Uterus (tissue), 4 donors: ENCODE measurements at places on chromosomes 7 and 10. TPM values are rescaled to one million over a fixed set of nuclear protein-coding genes. Genes with fewer than 3 reads are reported as not detected.

GRCh38 chr10:72525277-72525676 is 100.6 kb downstream of the MICU1 start:
- H3K4me1 ChIP-seq = no peaks in the 10 kb centered on the region
- no peak for DNase-seq

Gene POLL
- total RNA-seq = 31.6 TPM

DNA sequence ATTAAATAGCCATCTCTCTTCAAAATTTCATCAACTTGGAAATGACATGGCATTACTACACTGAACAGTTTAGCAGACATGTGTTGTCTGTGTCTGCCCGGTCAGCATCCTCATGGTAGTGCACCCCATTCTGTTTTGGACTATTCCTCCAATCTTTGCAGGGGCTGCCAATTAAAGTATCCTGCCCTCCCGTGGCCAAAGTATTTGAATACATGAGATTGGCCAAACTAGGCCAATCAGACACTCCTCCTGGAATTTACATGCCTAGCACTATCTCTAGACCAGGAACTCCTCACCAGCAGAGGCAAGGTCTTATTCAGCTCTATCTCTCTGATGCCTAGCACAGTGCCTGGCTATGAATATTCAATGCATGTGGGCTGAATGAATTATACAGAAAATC is 4.4 kb downstream of the SHTN1 start:
- H3K4me1 ChIP-seq = no peaks in the 10 kb centered on the region
- no peak for DNase-seq
- no peak overlapping the region for H3K4me3 ChIP-seq

DNA sequence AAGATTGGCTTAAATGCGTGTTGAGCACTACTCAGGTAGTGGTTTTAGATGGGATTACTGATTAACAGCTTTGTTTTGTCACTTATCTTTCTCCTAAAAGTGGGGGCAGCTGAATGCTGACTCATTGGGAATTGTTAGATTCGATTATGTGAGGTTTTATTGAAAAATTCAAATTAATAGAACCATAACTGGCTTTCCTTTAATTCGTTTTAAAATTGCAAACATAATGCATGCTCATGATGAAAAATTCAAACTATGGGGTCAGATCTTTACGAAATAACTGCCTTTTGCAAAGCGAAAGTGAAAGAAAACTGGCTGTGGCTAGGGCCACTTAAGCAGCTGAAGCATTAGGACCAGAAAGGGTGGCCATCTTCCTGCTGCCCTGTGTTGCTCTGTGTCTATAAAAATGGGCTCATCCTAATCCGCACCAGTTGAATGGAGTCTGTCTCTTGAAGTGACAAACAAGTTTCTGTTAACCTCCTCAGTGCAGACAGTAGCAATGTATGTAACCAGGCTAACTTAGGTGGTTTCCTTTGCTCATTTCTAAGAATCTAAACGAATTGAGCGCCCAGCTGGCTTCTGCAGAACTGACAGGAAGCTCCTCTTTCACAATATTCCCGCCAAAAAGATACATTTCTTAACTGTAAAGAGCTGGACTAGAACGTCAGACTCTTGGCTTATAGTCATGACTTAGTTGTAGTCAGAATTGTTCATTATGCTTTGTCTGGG is 27.8 kb downstream of the DENND10 start:
- no peaks in the 10 kb centered on the region for H3K36me3 ChIP-seq
- peak overlapping the region; percentile 52 for H3K27ac ChIP-seq
- peak overlapping the region; percentile 8 for H3K4me3 ChIP-seq
- DNase-seq = no peak
- H3K4me1 ChIP-seq = no peaks in the 10 kb centered on the region

GRCh38 chr10:123772645-123773508 is 106.7 kb downstream of the GPR26 start:
- H3K4me1 ChIP-seq = no peaks in the 10 kb centered on the region
- H3K4me3 ChIP-seq = no peak overlapping the region
- H3K27ac ChIP-seq = no peak overlapping the region
- no peaks in the 10 kb centered on the region for H3K27me3 ChIP-seq
- no peak for DNase-seq

- H3K4me3 ChIP-seq = no peak overlapping the region
- H3K27ac ChIP-seq = no peak overlapping the region
- no peak for DNase-seq
- H3K27me3 ChIP-seq = no peaks in the 10 kb centered on the region
- no peaks in the 10 kb centered on the region for H3K4me1 ChIP-seq
Observed at GRCh38 chr7:79009647-79010046, 443.8 kb downstream of the MAGI2 start.

DNA sequence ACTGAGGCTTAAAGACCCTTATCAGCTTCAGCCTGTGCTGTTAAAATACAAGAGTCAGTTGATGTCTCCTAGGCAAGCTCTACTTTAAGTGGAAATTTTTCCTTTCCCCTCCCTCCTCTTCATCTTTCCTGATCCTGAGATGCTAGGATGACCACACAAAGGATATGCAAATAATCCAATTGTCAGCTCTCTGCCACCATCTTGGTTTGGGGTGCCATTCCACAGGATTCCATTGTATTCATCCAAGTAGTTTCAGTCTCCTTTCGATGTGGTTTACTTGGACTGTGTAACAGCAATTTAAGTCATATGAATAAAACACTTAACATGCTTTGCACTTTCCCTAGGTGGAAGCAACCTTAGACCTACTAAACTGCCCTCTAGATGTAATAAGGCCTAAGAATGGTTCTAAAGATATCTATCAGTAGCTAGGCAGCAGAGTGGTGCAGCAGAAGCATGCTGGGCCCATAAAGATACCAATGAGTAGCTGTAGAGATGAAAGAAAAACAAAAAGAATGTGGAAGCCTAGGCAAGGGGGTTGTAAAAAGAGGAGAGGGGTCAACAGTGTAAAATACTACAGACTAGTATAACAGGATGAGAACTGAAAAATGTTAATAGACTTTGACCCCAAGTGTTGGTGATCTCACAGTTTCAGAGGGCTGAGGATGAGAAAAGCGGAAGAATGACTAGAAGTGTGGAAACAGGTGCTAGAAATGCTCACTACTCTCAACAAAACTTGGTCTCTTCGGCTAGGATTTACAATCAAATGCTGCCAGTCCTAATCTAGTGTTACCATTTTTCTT is 2.4 kb upstream of the CFAP69 start:
- no peaks in the 10 kb centered on the region for H3K36me3 ChIP-seq
- H3K4me3 ChIP-seq = no peak overlapping the region
- H3K27ac ChIP-seq = no peak overlapping the region
- H3K27me3 ChIP-seq = no peaks in the 10 kb centered on the region
- DNase-seq = no peak
- H3K4me1 ChIP-seq = no peaks in the 10 kb centered on the region

Gene EPHB6
- 21.2 TPM for total RNA-seq

Gene BBIP1
- total RNA-seq = 36.4 TPM

Gene YAE1
- 36.3 TPM for total RNA-seq

GRCh38 chr10:108412323-108412722 is 1247.8 kb upstream of the SORCS1 start:
- H3K36me3 ChIP-seq = no peaks in the 10 kb centered on the region
- no peak for DNase-seq
- no peaks in the 10 kb centered on the region for H3K27me3 ChIP-seq
- H3K4me3 ChIP-seq = no peak overlapping the region
- no peaks in the 10 kb centered on the region for H3K4me1 ChIP-seq

Gene TLX1
- not detected for total RNA-seq

GRCh38 chr7:151823566-151824372 is 53.1 kb downstream of the PRKAG2 start:
- H3K27me3 ChIP-seq = no peaks in the 10 kb centered on the region
- H3K36me3 ChIP-seq = no peaks in the 10 kb centered on the region
- H3K4me3 ChIP-seq = no peak overlapping the region
- H3K4me1 ChIP-seq = peaks cover 13% of the 10 kb centered on the region
- peak overlapping the region; percentile 56 for H3K27ac ChIP-seq
- DNase-seq = no peak

GRCh38 chr7:68785036-68785435 is 813.2 kb upstream of the AUTS2 start:
- H3K36me3 ChIP-seq = no peaks in the 10 kb centered on the region
- no peak overlapping the region for H3K4me3 ChIP-seq
- H3K27me3 ChIP-seq = no peaks in the 10 kb centered on the region
- no peaks in the 10 kb centered on the region for H3K4me1 ChIP-seq
- no peak for DNase-seq

Gene CALD1
- 1,046 TPM for total RNA-seq

GRCh38 chr10:103745341-103746247 is 109.8 kb downstream of the SH3PXD2A start:
- DNase-seq = no peak
- H3K36me3 ChIP-seq = no peaks in the 10 kb centered on the region
- H3K4me3 ChIP-seq = no peak overlapping the region
- H3K27ac ChIP-seq = no peak overlapping the region
- no peaks in the 10 kb centered on the region for H3K27me3 ChIP-seq

Gene CCL24
- not detected for total RNA-seq

DNA sequence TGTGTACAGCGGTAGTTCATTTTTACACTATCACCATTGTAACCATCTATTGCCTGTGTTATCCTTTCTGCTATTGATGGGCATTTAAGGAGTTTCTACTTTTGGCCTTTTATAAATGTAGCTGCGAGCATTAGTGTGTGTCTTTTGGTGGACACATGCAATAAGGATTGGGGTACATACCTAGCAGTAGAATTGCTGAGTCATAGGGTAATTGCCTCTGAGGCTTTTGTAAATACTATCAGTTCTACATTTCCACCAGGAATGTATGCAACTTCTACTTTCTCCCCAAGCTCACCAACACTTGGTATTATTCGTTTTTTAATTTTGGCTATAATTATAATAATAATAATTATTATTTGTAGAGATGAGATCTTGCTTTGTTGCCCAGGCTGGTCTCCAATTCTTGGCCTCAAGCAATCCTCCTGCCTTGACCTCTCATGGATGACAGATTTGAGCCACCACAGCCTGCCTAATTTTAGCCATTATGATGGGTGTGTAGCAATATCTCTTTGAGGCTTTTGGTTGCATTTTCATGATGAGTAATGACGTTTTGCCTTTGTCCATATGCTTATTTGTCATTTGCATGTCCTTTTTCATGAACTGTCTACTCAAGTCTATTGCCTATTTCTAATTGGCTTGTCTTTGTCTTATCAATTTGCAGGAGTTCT is 277.0 kb downstream of the ACTR3B start:
- no peaks in the 10 kb centered on the region for H3K4me1 ChIP-seq
- H3K4me3 ChIP-seq = no peak overlapping the region
- H3K27me3 ChIP-seq = no peaks in the 10 kb centered on the region
- H3K27ac ChIP-seq = no peak overlapping the region

Gene FAM131B
- 1.2 TPM for total RNA-seq

Gene KCNMA1
- total RNA-seq = 205 TPM

- no peak overlapping the region for H3K27ac ChIP-seq
- H3K27me3 ChIP-seq = no peaks in the 10 kb centered on the region
- H3K4me3 ChIP-seq = no peak overlapping the region
- no peak for DNase-seq
- H3K36me3 ChIP-seq = no peaks in the 10 kb centered on the region
Observed at GRCh38 chr10:49606981-49607535, 3.1 kb upstream of the SLC18A3 start.

DNA sequence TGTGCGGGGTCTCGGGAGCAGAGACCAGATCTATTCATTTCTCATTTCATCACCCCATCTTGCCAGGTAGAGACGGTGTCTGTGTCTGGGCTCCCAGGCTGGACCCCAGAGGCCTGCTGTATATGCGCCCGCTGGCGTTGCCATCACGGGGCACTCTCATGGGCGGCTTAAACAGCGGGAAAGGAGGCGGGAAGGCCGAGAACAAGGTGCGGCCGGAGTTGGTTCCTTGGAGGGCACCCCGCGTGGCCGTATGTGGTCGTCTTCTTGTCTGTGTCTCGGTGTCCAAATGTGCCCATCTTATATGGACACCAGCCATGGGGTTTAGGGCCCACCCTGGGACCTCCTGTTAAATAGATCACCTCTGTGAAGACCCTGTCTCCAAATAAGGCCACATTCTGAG is 2.1 kb upstream of the CFAP46 start:
- no peak overlapping the region for H3K27ac ChIP-seq
- no peaks in the 10 kb centered on the region for H3K4me1 ChIP-seq
- no peaks in the 10 kb centered on the region for H3K27me3 ChIP-seq
- DNase-seq = no peak
- no peaks in the 10 kb centered on the region for H3K36me3 ChIP-seq
- H3K4me3 ChIP-seq = no peak overlapping the region

- no peak overlapping the region for H3K27ac ChIP-seq
- H3K4me3 ChIP-seq = no peak overlapping the region
- no peaks in the 10 kb centered on the region for H3K27me3 ChIP-seq
- no peaks in the 10 kb centered on the region for H3K36me3 ChIP-seq
- no peak for DNase-seq
Observed at GRCh38 chr10:93916257-93917063, 22.7 kb downstream of the SLC35G1 start.

GRCh38 chr10:34817586-34817985 is 2.5 kb upstream of the PARD3 start:
- no peak for DNase-seq
- no peaks in the 10 kb centered on the region for H3K27me3 ChIP-seq
- H3K36me3 ChIP-seq = no peaks in the 10 kb centered on the region
- H3K4me1 ChIP-seq = peaks cover 4% of the 10 kb centered on the region

- H3K4me3 ChIP-seq = no peak overlapping the region
- H3K27me3 ChIP-seq = no peaks in the 10 kb centered on the region
- no peaks in the 10 kb centered on the region for H3K36me3 ChIP-seq
- peaks cover 11% of the 10 kb centered on the region for H3K4me1 ChIP-seq
Observed at GRCh38 chr10:30026578-30026977, 32.8 kb downstream of the JCAD start.

Gene BCCIP
- total RNA-seq = 59.0 TPM

DNA sequence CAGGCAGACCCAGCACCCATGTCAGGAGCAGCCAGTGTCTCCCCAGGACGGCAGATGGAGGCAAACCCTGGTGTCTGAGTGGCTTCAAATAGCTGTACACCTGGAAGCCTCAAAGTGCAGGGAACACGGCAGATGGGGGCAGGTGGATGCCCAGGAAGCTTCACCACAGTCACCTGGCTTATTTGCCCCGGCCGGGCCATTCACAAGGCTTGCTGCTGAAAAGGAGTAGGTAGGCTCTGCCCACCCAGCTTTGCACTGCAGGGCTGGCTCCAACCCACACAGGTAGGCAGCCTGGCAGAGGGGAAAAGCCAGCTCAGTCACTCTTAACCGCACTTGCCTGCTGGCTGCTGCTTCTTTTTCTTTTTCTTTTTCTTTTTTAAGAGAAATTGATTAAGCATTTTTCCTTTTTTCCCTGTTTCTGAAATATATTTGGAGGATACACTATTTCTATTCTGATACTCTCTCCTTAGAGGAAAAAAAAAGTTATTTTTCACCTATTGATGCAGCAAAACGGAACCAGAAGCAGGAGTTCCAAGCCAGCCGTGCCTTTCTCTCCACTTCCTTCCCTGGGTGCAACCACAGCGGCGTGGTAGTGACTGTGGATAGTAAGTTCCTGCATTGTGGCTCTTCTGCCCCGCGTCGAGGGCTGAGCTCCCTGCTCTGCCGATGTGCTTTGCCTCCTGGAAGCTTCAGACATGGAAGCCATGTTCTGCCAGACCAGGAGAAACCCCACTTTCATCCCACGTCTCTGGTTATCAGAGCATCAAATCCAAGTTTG is 118.3 kb downstream of the KLF6 start:
- H3K4me1 ChIP-seq = no peaks in the 10 kb centered on the region
- no peak for DNase-seq
- no peak overlapping the region for H3K27ac ChIP-seq
- H3K4me3 ChIP-seq = no peak overlapping the region

- H3K27ac ChIP-seq = peak overlapping the region; percentile 62
- DNase-seq = peak; percentile 89
- no peak overlapping the region for H3K4me3 ChIP-seq
- peaks cover 3% of the 10 kb centered on the region for H3K4me1 ChIP-seq
- H3K36me3 ChIP-seq = no peaks in the 10 kb centered on the region
- no peaks in the 10 kb centered on the region for H3K27me3 ChIP-seq
Observed at GRCh38 chr10:30857803-30858202, 173.9 kb downstream of the ZNF438 start.

Gene GLRX3
- total RNA-seq = 51.8 TPM
